Keratinocyte (primary cell): ENCODE measurements at places on chromosomes 6 and 20.

DNA sequence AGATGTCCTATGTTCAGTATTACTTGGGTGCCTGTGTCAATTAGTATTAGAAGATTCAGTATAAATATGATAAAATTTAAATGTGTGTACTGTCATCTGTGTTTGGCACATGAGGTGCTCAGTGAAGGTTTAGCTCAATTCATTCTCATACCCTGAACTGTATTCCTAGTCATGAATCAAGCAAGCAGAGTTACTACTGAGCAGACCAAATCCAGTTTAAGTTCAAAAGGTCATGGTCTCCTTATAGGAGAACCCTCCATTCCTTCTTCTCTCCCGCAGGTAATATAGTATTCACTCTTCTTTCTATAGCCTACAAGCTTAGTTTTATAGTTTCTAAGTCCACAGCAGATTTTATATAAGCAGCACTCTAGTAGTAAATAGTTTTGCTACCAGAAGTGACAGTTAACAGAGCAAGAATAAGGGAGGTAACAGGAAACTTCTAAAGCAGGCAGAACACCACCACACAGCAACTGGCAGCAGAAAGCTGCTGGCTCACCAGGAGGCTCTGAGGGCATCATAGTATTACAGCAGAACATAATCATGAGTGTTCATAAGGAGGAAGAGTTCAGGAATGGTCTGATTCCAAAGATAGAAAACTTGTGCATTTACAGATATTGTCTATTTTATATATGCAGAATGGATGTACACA lies 133.2 kb downstream of the SLC16A10 start:
- no peak for DNase-seq

DNA sequence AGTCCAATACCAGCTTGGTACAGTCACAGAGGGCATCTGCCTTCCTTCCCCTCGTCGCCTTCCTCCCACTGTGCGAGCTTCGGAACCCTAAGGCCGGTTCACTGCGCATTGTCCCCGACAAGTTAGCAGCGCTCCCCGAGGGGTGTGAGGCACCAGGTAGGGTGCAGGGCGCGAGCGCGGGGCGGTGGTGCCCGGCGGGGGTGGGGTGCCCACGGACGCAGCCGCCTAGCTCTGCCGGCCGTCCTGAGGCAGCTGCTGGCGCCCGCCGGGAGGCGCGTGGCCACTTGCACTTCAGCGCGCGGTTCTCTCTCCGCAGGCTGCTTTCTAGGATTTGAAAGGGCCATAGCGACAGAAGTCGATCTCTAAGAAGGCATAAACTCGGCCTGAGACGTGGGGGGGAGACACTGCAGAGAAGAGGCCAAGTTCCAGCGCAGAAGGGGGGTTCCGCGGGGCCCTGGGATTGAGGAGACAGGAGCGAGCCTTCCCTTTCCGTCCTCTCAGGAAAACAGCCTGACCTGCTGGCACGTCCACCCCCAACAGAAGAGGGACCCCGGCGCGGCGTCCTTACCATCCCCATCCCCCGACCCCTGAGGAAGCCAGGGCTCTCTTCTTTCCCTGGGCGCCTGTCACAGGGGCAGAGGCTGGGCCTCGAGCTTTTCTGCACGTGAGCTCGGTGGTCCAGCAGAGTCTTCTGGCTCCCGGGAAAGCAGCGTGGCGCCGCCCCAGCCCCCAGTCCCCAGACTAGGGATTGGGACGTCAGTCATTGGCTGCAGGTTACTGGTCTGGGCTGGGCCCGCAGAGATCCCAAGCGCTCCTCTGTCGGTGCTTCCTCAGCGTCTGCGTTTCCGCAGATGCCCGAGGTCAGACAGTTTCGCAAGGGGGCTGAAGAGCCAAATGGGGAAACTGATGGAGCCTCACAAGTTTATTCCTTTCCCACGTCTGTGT lies 15.6 kb upstream of the PRDM13 start:
- DNase-seq, result no peak

DNA sequence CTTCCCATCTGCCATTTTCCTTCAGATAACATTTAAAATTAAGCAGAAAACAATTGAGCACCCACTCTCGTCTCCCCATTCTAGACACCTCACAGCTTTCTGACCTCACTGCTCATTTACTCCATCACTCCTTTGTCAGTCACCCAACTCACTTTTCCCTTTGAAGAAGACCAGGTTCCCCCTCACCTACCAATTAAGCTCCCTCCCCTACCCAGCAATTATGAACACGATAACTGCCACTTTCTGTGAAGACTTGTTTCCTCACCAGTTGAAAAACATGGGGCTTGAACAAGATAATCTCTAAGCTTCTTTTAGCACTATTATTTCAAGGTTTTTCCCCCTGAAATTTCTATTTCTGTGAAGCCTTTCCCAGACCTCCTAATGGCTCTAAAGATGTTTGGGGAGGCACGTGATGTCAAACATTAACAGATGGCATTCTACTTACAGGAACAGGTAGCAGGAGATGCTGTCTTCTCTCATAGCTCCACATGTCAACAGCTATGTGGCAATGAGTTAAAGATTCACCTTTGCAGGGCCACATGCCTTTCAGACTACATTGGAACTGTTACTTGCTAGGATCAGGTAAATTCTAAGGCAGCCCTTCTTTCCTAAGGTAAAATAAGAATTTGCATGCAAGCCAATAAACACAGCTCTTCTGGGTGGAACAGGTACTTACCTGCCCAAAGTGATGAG lies 24.8 kb upstream of the SLA2 start:
- DNase-seq, result no peak

- DNase-seq, result no peak
Observed at GRCh38 chr6:7542874-7543624, 1.6 kb downstream of the DSP start.

DNA sequence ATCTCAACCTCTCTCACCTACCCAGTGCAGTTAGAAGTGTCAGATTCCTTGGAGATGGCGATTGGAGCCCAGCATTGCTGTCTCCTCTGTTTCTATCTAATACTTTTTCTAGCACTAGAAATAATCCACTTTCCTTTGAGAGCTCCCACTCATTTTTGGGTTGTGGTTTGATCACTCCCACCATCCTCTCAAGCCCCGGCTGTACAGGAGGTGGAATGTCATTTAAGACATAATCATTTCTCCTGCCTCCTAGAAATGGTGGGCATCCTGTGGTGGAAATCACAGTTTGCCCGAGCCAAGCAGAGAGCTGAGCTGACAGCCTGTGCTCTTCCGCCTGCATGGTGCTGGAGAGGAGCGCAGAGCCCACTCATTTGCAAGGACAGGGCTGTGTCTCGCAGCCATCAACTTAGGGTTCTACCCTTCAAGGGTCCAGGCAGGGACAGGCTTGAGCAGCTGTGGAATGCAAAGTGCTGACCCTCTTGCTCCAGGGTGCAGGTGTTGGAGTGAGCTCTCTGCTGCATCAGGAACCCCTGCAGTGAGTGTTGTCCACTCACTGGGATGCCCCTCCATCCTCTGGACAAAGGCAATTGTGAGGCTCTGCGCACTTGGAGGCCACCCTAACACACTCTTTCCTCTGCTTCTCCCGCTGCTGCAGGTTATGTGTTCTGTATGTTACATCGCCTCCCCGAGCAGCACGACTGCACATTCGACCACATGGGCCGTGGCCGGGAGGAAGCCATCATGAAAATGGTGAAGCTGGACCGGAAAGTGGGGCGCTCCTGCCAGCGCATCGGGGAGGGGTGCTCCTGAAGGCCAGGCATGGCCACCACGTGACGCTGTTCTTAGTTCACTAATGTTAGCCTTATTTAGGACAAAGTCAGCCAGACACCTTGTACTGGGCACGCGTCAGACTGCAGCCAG lies 332.3 kb downstream of the ZFAND3 start:
- no peak for DNase-seq

DNA sequence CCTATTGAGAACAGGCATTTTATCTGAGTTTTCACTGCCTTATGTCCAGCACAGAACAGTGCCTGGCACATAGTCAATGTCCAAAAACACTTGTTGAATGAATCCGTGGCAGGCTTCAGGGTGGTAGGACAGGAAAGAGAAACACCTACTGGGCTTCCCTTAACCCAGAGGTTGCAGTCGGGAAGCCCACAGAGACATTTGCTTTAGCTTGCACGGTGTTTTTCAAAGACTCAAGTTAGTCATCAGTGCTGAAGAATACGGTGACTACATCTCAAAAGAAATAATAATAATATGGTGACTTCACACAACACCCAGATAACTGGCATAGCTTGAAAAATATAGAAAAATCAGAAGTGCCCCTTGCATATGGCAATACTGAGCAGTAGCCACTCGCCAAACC lies 160.4 kb downstream of the CD83 start:
- no peak for DNase-seq

DNA sequence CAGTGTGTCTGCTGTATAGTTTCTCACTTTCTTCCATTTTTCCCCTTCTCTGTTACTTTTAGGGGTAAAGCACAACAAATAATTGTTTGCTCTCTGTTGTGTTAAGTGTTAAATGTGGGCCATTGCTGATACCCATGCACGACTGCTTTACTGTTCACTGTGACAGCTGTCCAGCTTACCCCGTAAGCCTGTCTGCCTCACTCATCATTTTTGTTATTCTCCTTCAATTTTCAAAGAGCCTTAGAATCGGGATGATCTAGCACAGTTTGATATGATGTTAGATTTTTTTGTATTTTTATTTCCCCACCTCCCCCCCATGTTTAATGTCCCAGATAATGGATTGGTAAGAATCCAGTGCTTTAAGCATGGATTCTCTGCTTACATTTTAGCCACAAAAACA lies 41.2 kb upstream of the MLIP start:
- no peak for DNase-seq

GRCh38 chr6:33746036-33746600 lies 587 bp downstream of the IP6K3 start:
- DNase-seq, result no peak

- DNase-seq, result no peak
Observed at GRCh38 chr20:9501473-9501872, 12.9 kb upstream of the LAMP5 start.

DNA sequence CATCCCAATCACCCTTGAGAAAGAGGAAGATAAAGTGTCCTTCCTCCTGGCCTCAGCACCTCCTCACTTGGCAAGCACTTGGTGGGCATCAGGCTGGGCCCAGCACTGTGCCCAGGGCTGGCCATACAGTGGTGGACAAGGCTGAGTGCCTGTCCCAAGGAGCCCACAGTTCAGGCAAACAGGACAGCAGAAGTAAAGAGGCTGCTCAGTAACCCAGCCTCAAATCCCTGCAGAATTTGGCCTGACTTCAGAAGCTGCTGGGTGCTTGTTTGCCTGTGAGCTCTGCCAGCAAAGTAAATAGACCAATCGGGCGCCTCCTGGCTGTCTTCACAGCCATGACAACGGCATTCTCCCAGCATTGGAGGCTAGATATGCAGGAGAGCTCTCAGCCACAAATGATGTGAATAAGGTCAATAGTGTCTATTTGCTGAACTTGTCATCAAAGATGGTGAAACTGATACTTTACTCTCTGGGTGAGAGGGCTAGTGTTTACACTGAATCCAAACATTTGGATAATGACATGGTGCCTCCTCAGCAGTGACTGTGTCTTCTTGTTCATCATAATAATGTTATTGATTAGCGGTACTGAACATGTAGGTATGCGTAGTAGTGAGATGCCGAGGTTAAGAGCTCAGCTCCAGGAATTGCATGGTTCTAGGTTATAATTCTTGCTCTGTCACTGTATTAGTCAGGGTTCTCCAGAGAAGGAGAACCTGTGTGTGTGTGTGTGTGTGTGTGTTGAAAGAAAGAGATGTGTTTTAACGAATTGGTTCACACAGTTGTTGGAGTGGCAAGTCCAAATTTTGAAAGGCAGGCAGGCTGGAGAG lies 36.9 kb upstream of the FANCE start:
- no peak for DNase-seq

DNA sequence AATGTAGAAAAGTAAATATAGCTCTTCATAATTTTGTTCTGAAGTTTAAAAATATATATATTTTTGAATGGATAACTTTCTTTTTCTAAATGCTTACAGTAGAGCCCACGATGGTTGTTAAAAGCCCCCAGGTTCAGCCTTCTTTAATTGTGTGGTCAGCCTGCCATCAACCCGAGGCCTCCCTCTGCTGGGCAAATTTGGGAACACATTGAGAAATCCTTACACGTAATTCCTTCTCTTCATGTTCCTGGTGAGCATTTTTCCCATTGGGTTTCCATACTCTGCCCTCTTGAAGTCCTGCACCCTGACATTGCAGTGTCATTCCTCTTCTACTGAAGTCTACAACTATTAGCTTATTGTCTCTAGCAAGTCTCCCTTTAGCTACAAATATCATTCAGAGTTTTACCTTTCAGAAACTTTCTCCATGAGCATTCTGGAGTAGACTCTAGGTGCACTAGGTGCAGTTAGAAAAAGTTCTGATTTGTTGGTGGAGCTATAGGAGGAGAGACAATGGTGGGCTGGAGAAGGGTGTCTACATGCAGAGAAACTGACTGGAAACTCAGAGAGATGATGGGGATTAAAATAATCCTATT lies 40.6 kb downstream of the TRIM38 start:
- DNase-seq, result no peak

DNA sequence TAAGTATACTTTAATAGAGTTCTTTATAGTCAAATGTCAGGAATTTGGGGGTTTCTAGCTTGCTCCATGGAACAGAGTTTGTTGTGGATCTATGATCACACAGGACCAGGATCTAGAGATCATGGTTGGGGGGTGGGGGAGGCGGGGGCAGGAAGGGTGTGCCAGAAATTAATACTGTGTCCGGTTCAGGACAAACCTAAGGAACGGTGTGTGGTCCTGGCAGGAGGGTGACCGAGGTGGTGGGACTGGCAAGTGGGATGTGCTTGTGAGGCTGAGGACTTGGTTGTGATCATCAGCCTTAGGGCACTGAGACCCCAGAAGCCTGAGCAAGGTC lies 27.9 kb downstream of the GSTA3 start:
- DNase-seq, result no peak

GRCh38 chr6:45619994-45620471 lies 242.3 kb upstream of the SUPT3H start:
- DNase-seq, result no peak

GRCh38 chr6:25448965-25449538 lies 169.9 kb downstream of the CARMIL1 start:
- DNase-seq, result peak; percentile 85
